Esophagus muscularis mucosa (tissue), 4 donors: ENCODE measurements at places on chromosomes 6 and 20. TPM values are rescaled to one million over a fixed set of nuclear protein-coding genes. Genes with fewer than 3 reads are reported as not detected.

- no peak overlapping the region for H3K27ac ChIP-seq
- H3K4me3 ChIP-seq, result no peak overlapping the region
- peaks cover 39% of the 10 kb centered on the region for H3K4me1 ChIP-seq
- H3K36me3 ChIP-seq, result no peaks in the 10 kb centered on the region
Observed at GRCh38 chr20:45052698-45053429, 48.1 kb downstream of the KCNS1 start.

GRCh38 chr6:154766288-154766687, 33.1 kb downstream of the SCAF8 start:
- no peak overlapping the region for H3K27ac ChIP-seq
- no peak for DNase-seq
- H3K36me3 ChIP-seq, result no peaks in the 10 kb centered on the region
- H3K4me1 ChIP-seq, result peaks cover 56% of the 10 kb centered on the region
- no peaks in the 10 kb centered on the region for H3K27me3 ChIP-seq
- H3K4me3 ChIP-seq, result no peak overlapping the region

DNA sequence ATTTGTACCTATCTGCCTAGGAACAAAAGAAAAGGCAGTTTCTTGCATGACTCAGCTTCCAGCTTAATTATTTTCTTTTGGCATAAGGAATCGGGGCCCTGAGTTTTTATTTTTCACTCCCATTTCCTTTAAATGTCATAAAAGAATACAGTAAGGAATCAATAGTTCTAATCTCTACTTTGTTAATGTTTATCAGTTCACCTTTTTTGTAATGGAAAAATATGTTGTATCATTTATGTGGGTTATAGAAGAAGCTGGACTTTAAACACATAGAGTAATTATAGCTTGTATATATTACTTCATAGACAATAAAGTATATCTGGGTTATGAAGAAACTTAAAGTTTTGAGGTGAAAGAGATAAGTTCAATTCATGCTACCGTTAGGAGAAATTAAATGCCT, 1214.8 kb upstream of the GJE1 start:
- no peak for DNase-seq
- H3K4me1 ChIP-seq, result peaks cover 5% of the 10 kb centered on the region
- no peaks in the 10 kb centered on the region for H3K27me3 ChIP-seq
- no peak overlapping the region for H3K4me3 ChIP-seq

- peak within 1 kb of the TSS; percentile 45 for H3K4me3 ChIP-seq
- no peaks in the 10 kb centered on the region for H3K36me3 ChIP-seq
- H3K27me3 ChIP-seq, result no peaks in the 10 kb centered on the region
Observed at GRCh38 chr6:110415086-110415916, at the start of gene DDO. DDO (minus strand) TSS chr6:110415575; CDS start chr6:110413462, 2,113 bp downstream.

GRCh38 chr6:163324688-163325389, 89.7 kb upstream of the QKI start:
- H3K27ac ChIP-seq, result peak overlapping the region; percentile 11
- no peak for DNase-seq
- H3K27me3 ChIP-seq, result no peaks in the 10 kb centered on the region
- H3K4me1 ChIP-seq, result peaks cover 8% of the 10 kb centered on the region
- H3K36me3 ChIP-seq, result no peaks in the 10 kb centered on the region
- no peak overlapping the region for H3K4me3 ChIP-seq

GRCh38 chr20:57807401-57808263, 97.8 kb upstream of the PMEPA1 start:
- no peak overlapping the region for H3K27ac ChIP-seq
- H3K4me1 ChIP-seq, result peaks cover 9% of the 10 kb centered on the region
- no peaks in the 10 kb centered on the region for H3K27me3 ChIP-seq
- no peaks in the 10 kb centered on the region for H3K36me3 ChIP-seq

DNA sequence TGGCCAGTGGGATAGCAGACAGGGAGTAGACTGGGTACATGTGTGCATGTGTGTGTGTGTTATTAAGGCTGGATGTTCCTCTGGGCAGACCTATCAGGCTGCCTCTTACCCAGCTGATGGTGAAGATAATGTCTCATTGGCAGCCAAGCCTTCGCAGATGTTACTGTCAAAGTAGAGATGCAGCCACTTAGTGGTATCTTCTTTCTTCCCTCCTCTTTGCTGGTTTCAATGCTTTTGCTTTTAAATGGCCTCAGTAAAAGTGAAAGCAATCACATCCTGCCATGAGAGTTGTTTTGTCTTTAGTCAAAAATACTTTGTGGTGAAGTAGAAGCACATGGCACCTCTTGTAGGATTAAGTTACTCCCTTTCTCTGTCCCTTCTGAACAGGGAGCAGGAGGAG, 57.5 kb downstream of the SNRNP48 start:
- no peak overlapping the region for H3K4me3 ChIP-seq
- no peaks in the 10 kb centered on the region for H3K36me3 ChIP-seq
- H3K27ac ChIP-seq, result no peak overlapping the region
- no peaks in the 10 kb centered on the region for H3K27me3 ChIP-seq
- H3K4me1 ChIP-seq, result no peaks in the 10 kb centered on the region
- no peak for DNase-seq

DNA sequence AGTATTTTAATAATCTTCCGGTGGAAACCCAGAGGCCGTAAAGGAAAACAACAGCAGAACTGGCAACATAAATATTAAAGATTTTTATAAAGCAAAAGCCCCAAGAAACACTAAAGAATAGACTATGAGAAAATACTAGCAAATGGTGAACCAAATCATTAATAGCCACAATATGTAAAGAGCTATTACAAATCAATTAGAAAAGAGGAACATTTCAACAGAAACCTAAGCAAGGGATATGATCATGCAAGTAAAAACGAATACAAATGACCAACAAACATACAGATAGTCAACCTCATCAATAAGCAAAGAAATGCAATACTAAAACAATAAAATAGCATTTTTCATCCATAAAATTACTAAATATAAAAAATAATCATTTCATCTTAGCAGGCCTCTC, 3.6 kb downstream of the FBXL4 start:
- no peak overlapping the region for H3K4me3 ChIP-seq
- DNase-seq, result no peak
- no peaks in the 10 kb centered on the region for H3K36me3 ChIP-seq
- H3K27me3 ChIP-seq, result no peaks in the 10 kb centered on the region

DNA sequence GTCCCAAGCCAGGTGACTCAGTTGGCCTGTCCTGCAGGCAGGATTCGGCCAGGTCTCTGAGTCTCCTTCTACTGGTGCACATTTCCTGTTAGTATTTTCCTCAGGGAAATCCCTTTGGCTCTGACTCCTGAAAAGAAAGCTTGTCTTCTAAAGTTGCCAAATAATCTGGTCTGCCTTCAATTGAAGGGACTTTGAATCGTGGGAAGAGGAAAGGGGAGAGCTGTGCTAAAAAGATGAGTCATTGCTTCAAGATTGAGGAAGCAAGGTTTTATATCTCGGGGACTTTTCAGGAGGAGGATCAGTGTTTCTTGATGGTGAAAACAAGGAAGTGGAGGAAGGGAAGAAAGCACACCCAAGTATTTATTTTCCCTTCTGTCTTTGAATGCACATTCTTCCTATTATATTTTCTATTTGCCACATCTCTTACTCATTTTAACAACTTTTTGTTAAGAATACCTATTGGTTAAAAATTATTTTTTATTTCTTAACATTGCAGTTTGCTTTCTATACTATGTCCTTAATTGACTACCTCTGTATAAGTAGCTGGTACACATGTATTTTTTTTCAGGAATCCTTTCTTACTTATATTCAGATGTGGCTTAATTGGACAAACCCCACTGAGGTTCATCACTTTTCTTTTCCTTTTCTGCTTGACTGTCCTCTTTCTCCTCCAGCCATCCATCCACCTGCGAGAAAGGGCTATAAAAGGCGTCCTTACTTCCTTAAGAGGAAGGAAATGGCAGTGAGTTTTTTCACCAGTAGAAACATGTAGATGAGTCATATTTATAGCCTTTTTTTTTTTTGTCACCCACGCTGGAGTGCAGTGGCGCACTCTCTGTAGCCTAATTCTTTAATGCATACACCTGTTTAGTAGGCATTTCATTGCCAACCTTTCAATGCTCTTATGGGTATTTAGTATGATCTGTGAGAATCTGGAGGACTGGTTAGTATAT, 15.0 kb upstream of the IFNGR1 start:
- no peak overlapping the region for H3K4me3 ChIP-seq
- H3K27me3 ChIP-seq, result no peaks in the 10 kb centered on the region
- H3K4me1 ChIP-seq, result peaks cover 29% of the 10 kb centered on the region
- no peaks in the 10 kb centered on the region for H3K36me3 ChIP-seq
- H3K27ac ChIP-seq, result peak overlapping the region; percentile 55

- no peak overlapping the region for H3K4me3 ChIP-seq
- no peaks in the 10 kb centered on the region for H3K4me1 ChIP-seq
- peaks cover 31% of the 10 kb centered on the region for H3K27me3 ChIP-seq
- H3K36me3 ChIP-seq, result no peaks in the 10 kb centered on the region
Observed at GRCh38 chr20:44834693-44835092, 24.3 kb upstream of the RIMS4 start.

- no peak overlapping the region for H3K27ac ChIP-seq
- H3K27me3 ChIP-seq, result no peaks in the 10 kb centered on the region
- DNase-seq, result no peak
- H3K36me3 ChIP-seq, result no peaks in the 10 kb centered on the region
- H3K4me3 ChIP-seq, result no peak overlapping the region
Observed at GRCh38 chr6:54072635-54073313, 38.5 kb upstream of the MLIP start.

- H3K36me3 ChIP-seq, result no peaks in the 10 kb centered on the region
- no peak for DNase-seq
- no peaks in the 10 kb centered on the region for H3K27me3 ChIP-seq
- H3K4me3 ChIP-seq, result no peak overlapping the region
- no peaks in the 10 kb centered on the region for H3K4me1 ChIP-seq
Observed at GRCh38 chr20:54004445-54004844, 65.9 kb downstream of the BCAS1 start.

The PRICKLE4 gene
- total RNA-seq, result 4.4 TPM

The TGM3 gene
- total RNA-seq, result not detected

DNA sequence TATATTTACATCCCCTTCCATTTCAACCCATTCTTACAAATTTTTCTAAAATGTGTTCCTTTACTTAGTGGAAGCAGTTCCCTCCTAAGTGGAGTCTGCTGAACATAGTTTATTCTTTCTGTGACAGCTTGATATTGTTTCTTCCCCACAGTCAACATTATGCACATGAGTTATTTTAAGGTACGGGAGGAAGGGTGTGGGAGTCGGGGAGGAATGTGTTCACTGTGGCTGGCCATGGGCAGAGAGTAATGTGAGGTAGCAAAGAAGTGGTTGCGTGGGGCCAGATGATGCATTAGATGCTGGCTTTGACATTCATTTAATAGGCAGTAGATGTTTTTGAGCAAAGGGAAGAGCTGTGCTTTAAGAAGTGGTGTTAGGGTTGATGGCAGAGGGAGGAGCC, 98.5 kb downstream of the ARMC2 start:
- H3K4me3 ChIP-seq, result no peak overlapping the region
- DNase-seq, result no peak
- H3K4me1 ChIP-seq, result peaks cover 68% of the 10 kb centered on the region
- no peaks in the 10 kb centered on the region for H3K27me3 ChIP-seq
- H3K36me3 ChIP-seq, result no peaks in the 10 kb centered on the region

DNA sequence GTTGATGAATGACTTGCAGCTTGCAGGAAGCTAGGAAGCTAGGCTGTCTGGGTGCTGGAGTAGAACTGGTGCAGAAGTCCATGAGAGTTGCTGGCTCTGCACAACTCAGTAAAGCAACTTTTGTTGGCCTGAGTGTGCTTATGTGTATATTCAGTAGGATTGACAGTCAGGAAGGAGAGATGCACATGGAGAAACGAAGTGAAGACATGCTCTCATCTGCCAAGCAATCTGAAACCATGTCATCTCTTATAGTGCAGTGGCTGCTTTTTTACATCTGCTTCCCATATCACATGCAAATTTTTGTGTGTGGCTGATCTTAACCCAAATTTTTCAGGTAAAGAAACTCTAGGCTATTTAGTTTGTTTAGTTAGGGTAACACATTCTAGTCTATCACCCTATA, 252.4 kb upstream of the HS3ST5 start:
- H3K4me1 ChIP-seq, result no peaks in the 10 kb centered on the region
- H3K27me3 ChIP-seq, result no peaks in the 10 kb centered on the region
- no peak overlapping the region for H3K27ac ChIP-seq
- H3K4me3 ChIP-seq, result no peak overlapping the region

The FAM83C gene
- not detected for total RNA-seq

DNA sequence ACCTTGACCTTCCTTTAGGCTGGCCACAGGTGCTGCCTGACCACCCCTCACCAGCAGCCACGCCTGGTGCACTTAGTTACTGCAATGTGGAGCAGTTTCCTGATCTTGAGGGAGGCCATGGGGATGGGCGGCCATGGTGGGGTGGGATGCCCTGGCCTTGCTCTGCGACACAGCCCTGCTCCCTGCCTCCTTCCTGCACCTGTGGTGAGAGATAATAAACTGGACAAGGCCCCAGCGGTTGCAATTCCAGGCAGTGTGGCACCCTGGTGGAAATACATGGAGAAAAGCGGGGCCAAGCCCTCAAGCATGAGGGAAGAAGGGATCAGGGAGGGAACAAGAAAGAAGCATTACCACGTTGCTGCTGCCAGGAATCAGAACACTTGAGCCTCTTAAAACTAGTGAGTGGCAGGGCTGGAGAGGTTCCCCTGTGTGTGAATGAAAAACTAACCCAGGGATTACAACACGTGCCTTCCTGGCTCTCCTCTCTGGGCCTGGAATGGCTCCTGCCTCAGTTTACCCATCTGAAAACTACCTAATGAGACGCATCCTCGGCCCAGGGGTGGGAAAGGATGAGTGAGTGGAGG, 213.2 kb downstream of the LY86 start:
- H3K27me3 ChIP-seq, result no peaks in the 10 kb centered on the region
- DNase-seq, result no peak
- no peaks in the 10 kb centered on the region for H3K36me3 ChIP-seq
- H3K27ac ChIP-seq, result no peak overlapping the region
- H3K4me3 ChIP-seq, result no peak overlapping the region

The ULBP2 gene
- not detected for total RNA-seq

DNA sequence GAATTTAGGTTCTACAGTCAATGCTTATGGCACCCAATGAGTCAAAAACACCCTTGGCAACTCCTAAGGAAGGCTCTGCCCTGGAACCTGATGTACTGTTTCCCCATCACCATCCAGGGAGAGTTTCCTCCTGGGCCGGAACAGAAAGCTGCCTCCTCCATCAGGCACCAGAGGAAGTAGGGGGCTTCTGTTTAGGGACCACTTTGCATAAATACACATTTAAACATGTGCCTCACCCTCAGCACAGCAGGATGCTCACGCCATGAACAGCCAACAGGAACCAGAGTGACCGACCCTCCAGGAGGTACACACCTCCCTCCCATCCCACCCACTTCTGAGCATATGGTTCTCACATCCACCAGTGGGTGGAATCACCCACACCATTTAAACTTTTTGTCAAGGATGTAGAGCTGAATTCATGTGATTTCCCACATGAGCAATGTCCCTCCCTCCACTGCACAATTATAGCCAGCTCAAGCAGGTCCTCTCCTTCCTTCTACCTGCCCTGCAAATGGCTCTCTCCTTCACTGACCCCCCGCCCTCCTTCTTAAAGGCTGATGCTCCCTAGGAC, 14.8 kb downstream of the DDRGK1 start:
- H3K27me3 ChIP-seq, result no peaks in the 10 kb centered on the region
- no peak overlapping the region for H3K4me3 ChIP-seq
- no peak overlapping the region for H3K27ac ChIP-seq
- no peak for DNase-seq

The NINL gene
- total RNA-seq, result 5.8 TPM

- no peaks in the 10 kb centered on the region for H3K27me3 ChIP-seq
- H3K4me3 ChIP-seq, result no peak overlapping the region
- no peak for DNase-seq
- no peak overlapping the region for H3K27ac ChIP-seq
- no peaks in the 10 kb centered on the region for H3K36me3 ChIP-seq
Observed at GRCh38 chr6:142545147-142545546, 243.3 kb downstream of the ADGRG6 start.
